ENCODE measurements at places on chromosomes 2 and 18. TPM values are rescaled to one million over a fixed set of nuclear protein-coding genes. Genes with fewer than 3 reads are reported as not detected.

Gene SLC9A4
- total RNA-seq: 0.20 TPM

Gene MC5R
- total RNA-seq: 0.15 TPM

Gene CHRNA1
- not detected for total RNA-seq

Gene GKN2
- total RNA-seq: not detected

Gene UGT1A5
- not detected for total RNA-seq

Gene MOCOS
- total RNA-seq: 0.17 TPM

Gene ZNF804A
- total RNA-seq: not detected

Gene UBXN4
- 133 TPM for total RNA-seq

Gene BMP10
- total RNA-seq: 0.27 TPM

Gene PDE11A
- not detected for total RNA-seq

Gene SNTG2
- not detected for total RNA-seq

Gene RAB6C
- total RNA-seq: not detected

Gene ANKRD29
- total RNA-seq: 0.20 TPM

Gene TAF4B
- 9.4 TPM for total RNA-seq

Gene SERPINB3
- total RNA-seq: not detected

Gene CCL20
- not detected for total RNA-seq

Gene ROCK2
- total RNA-seq: 19.3 TPM

Gene KIF1A
- total RNA-seq: 0.17 TPM

Gene LIMS3
- total RNA-seq: 0.59 TPM

Gene RBM44
- total RNA-seq: 0.63 TPM

Gene ERMN
- 5.8 TPM for total RNA-seq

Gene OTX1
- total RNA-seq: not detected

Gene RPE
- 46.5 TPM for total RNA-seq

Gene RGPD3
- 0.32 TPM for total RNA-seq

Gene GPAT2
- 9.8 TPM for total RNA-seq

Gene LIPG
- not detected for total RNA-seq

Gene IFIH1
- total RNA-seq: 94.0 TPM

Gene RBMS1
- 64.1 TPM for total RNA-seq

Gene ACVR1C
- total RNA-seq: 1.8 TPM

Gene ONECUT2
- 0.20 TPM for total RNA-seq

Gene SP9
- not detected for total RNA-seq

Gene SCN9A
- total RNA-seq: 3.5 TPM

Gene GALNT1
- 51.7 TPM for total RNA-seq

Gene POTEC
- not detected for total RNA-seq

Gene RESP18
- not detected for total RNA-seq

Gene ASPRV1
- 1.1 TPM for total RNA-seq

Gene PLCL1
- total RNA-seq: 2.5 TPM

Gene OR6B3
- total RNA-seq: not detected

Gene TUBA3E
- not detected for total RNA-seq

Gene MFSD2B
- total RNA-seq: 0.07 TPM

Gene CTAGE1
- total RNA-seq: not detected
